ENCODE measurements at places on chromosomes 13 and 19.

DNA sequence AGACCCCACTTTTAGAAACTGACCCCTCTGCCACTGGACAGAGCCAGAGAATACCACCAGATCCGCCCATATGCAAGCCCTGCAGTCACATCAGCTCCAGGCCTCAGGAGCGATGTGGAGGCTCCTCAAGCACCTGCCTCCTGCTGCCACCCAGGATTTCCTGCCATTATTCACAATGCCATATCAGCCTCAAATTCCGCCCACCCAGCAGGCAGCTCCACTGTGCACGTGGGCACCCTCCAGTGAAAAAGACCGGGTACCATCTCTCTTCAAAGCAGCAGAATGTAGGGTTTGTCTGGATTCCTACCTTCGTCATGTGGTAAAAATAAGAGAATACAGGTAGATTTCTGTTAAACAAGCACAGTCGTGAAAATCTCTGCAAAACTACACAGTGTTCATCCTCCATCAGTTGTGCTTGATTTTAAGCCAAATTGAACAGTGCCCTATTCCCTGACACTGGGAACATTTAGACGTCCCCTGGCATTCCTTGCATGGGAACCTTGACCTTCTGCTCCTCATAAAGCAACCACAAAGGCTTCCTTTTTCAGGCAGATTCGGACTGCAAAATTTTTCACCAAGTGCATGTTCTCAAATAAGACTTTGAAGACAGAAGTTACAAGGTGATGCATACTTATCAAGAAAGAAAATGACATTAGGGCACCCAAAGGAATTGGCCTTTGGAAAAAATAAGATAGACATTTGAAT, 56.4 kb downstream of the FAM124A start:
- DNase-seq, result no peak

DNA sequence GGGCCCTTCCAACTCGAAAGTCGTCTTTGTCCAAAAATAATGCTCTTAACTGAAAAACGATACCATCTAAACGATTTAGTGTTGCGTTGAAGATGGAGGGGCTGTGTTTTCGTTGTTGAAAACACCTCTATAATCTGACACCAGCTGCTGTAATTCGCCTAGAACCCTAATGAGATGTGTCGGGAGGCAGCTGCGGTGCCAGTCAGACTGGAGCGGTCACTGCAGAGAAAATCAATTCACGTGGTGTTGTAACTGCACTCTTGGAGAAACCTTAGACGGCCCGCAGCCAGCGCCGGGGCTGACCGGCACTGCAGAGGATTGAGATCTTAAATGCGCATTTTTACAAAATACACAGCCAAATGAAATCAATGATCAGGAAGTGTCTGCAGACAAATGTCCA, 339.1 kb downstream of the ZNF536 start:
- DNase-seq, result no peak

DNA sequence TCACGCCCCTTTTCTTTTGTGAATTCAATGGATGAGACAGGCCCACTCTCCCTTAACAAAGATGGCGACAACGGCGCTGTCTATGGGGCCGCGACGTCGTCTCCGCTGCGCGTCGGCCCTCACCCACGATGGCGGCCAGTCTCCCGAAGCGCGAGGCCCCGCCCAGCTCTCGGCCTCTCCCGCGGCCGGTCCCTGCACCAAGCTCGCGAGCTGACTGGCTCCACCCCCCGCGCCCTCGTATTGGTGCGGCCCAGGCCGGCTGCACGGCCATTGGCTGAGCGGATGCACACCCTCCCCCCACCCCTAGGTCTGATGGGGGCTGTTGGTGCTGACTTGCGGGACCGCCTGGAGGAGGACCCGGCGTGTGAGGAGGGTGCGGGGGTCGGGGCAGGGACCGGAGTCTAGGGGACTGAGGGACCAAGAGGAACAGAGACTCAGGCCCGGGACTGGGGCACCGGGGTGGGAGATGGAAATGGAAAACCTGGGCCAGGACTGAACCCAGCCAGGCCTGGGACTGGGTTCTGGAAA, 4.8 kb downstream of the SPHK2 start:
- DNase-seq, result peak; percentile 94

- peak; percentile 64 for DNase-seq
These were observed 16.8 kb upstream of the SEMA6B start for GRCh38 chr19:4576016-4576933.

DNA sequence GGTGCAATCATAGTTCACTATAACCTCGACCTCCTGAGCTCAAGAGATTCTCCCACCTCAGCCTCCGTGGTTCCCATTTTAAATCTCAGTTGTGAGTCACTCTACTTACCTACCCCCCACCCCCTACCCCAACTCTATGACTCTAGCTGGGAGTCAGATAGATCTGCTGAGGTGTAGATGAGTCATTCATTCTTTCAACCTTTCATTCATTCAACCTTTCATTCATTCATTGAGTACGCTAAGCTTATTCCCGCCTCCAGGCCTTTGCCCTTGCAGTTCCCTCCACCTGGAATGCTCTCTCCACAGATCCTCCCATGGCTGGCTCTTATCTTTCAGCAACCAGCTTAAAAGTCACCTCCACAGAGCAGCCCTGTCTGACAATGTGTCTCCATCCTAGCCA, 1.1 kb upstream of the MAST1 start:
- DNase-seq, result no peak

GRCh38 chr13:50366488-50367174, 351.4 kb downstream of the KCNRG start:
- peak; percentile 4 for DNase-seq

DNA sequence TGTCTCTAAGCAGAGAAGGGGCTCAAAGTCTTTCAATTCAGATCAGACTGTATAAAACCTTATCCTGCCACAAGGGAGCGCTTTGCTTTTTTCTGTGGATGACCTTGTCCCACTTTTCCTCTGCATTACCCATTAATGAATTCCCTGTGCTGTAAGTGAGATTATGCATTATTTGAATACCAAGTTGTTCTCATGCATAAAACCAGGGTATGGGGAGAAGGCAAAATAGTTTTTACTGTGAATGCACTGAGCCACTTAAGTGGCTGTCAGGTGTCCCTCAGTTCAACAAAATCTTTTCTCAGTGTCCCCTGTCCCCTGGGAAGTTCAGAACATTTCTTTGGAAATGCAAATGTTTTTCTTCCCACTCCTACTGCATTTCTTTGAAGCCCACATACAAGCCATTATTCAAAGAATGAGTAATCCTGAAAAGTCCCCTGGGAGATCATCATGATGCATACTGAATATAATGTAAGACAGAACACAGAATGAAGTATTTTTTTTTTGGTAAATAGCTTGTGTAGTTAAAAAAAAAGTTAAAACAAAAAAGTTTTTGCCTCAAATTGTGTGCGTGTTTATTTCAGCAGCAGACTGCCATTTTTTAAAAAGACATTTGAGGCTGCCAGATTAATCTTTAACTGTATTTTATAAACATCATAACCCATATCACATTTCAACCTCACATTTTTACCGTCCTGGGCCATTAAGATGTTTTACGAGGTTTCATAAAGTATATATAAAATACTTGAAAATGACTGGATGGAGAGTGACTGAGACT, 506.7 kb upstream of the PCDH9 start:
- no peak for DNase-seq

GRCh38 chr13:29905845-29906244, 55.4 kb upstream of the UBL3 start:
- DNase-seq, result no peak

- DNase-seq, result no peak
These were observed 3.0 kb upstream of the ZNF628 start for GRCh38 chr19:55473225-55474012.

- no peak for DNase-seq
These were observed 156.8 kb downstream of the RGCC start for GRCh38 chr13:41613984-41614661.

DNA sequence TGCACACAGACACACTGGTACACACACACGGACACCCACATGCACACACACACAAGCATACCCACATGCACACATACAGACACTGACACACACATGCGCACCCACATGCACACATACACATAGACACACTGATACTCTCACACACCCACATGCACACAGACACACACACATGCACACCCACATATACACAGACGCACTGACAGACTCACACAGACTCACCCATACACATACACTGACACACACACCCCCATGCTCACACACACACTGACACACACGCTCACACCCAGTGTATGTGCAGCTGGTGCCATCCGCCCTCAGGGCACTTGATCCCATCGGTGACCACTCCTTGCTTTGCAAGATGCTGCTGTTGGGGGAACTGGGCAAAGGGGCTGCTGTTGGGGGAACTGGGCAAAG, 9.7 kb upstream of the RASA3 start:
- no peak for DNase-seq

GRCh38 chr13:43129066-43129465, 105.7 kb downstream of the DNAJC15 start:
- no peak for DNase-seq

GRCh38 chr13:42815681-42816080, 34.3 kb downstream of the FAM216B start:
- DNase-seq, result no peak

DNA sequence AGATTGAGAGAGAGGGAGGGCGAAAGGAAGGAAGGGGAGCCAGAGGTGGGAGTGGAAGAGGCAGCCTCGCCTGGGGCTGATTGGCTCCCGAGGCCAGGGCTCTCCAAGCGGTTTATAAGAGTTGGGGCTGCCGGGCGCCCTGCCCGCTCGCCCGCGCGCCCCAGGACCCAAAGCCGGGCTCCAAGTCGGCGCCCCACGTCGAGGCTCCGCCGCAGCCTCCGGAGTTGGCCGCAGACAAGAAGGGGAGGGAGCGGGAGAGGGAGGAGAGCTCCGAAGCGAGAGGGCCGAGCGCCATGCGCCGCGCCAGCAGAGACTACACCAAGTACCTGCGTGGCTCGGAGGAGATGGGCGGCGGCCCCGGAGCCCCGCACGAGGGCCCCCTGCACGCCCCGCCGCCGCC, at the start of gene TNFSF11:
TNFSF11 (plus strand) TSS at position 142 of the 400 bp plus-strand sequence; CDS start at position 294, 152 bp downstream.
- no peak for DNase-seq

- no peak for DNase-seq
These were observed 113.1 kb downstream of the KLF5 start for GRCh38 chr13:73171926-73172325.

GRCh38 chr13:90197722-90198121, 1149.8 kb upstream of the MIR17HG start:
- DNase-seq, result no peak

DNA sequence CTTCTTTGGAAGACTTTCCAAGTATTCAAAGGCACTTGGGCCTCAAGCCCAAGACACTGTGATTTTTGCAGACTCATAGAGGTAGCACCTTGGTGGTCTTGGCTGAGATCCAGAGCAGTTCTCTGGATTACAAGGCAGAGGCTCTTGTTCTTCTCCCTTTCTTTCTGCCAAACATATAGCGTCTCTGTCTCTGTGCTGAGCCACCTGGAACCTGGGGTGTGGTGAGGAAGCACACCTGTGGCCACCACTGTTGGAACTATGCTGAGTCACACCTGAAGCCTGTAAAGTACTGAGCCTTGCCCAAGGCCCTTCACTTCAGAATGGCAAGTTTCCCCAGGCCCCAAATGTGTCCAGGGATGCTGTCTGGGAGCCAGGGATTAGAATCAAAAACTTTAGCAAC, 127.5 kb downstream of the FREM2 start:
- no peak for DNase-seq

GRCh38 chr19:1510442-1510806, 2.4 kb downstream of the ADAMTSL5 start:
- no peak for DNase-seq

- DNase-seq, result no peak
These were observed 20.3 kb downstream of the LGALS16 start for GRCh38 chr19:39676004-39676403.

DNA sequence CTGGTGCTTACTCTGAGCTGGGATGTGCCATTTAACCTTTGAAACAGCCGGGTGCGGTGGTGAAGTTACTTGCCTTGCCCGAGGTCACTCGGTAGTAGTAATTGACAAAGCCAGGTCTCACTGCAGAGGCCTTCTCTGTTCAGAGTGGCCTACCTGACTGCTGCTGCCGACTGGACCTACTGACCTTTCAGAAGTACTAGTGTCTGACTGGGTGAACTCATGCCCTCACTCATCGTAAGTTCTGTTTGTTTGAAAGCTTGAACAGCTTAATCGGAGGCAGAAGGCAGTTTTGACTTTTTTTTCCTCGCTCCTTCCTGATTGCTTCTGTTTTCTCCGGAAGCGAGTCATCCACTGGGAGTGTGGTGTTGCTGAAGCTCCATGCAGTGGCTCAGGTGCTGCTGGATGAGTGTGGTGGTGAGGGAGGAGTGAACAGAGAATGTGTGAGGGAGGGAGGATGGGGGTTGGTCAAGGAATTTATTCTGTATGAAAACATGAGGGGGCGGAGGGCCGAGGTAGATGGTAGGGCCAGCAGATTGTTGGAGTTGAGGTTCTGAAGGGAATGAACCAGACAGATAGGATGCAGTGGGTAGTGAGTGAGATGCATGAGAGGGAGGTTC, 2.7 kb downstream of the SPINT2 start:
- DNase-seq, result no peak

DNA sequence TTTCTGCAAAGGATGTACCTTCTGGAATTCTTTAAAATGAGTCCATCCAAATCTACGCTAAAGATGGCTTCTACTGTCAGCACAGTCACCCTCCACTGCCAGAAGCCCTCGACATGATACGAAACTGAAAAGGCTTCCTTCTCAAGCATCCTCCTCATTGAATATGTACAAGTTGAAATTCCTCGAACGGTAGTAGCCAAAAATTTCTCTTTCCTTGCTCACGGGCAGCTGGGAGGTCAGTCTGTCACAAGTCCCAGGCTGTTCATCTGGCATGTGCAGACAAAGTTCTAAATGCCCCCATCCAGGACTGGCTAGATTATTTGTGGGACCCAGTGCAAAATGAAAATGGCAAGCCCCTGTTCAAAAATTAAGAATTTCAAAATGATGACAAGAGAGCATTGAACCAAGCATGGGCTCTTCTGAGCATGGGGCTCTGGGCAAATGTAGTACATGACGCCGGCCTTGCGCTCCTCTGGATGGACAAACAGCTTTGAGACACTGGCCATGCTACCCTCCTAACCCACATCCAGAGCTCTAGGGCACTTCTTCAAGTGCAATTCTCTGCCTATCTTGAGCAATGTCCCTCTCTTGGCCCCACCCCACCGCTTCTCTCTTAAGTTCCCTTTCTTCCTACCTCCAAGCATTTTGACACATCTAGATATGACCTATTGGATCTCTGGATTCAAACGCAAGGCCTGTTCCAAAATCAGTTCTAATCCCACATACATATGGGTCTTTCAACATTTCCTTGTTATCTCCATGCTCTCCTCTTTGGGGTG, 78.9 kb upstream of the FLT1 start:
- DNase-seq, result no peak

GRCh38 chr13:113967206-113967720, 6.6 kb downstream of the C13orf46 start:
- DNase-seq, result no peak

All from activated gamma-delta T cell treated with anti-CD3 and anti-CD28 coated beads, Interleukin-2, amount 50 U/mL, for 16 hours (primary cell).